RWPE1 (cell line): ENCODE measurements at places on chromosomes 2 and 18.

DNA sequence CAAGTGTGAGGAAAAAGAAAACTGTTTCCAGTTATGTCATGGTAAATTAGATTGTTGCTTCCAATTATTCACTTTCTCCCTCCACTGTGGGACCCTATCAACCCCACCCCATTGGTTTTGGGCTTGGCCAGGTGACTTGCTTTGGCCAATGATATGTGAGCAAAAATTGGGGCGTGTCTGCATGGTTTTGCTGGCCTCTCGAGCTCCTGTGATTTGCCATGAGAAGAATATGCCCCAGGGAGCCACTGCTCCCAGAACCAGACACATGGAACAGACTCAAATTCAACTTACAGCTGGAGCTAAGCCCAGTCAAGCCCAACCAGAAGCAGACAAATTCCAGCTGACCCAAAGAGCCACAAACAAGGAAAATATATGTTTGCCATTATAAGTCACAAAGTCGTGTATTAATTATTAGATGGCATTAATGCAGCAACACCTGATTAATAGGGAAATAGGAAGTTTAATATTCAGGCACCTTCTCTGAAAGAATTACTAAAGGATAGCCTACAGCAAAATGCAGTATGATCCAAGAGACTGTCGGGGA is 248.9 kb downstream of the ANAPC1 start:
- DNase-seq, result no peak

- no peak for DNase-seq
Observed at GRCh38 chr2:127074358-127074757, 32.6 kb downstream of the BIN1 start.

- DNase-seq, result no peak
Observed at GRCh38 chr2:20803226-20803682, 19.6 kb downstream of the LDAH start.

DNA sequence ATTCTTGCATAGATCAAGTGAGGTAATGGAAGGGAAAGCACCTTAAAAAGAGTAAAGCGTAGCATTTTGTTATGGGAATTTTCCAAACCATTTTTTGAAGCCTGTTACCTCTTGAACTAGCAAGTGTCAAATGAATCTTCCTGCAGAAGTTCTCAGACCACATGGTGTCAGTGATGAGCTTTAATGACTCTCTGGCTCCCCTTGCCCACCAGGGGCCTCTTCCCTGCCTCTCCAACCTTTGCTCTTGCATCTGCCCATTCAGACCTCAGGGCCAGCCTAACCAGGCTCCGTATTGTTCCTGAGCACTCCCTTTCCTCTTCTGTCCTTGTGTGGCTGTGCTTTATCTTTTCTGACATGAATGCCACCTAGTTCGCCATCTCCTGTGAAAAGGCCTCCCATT is 155.9 kb downstream of the DIS3L2 start:
- DNase-seq, result no peak

- no peak for DNase-seq
Observed at GRCh38 chr2:212536817-212537725, 1.5 kb downstream of the ERBB4 start.

DNA sequence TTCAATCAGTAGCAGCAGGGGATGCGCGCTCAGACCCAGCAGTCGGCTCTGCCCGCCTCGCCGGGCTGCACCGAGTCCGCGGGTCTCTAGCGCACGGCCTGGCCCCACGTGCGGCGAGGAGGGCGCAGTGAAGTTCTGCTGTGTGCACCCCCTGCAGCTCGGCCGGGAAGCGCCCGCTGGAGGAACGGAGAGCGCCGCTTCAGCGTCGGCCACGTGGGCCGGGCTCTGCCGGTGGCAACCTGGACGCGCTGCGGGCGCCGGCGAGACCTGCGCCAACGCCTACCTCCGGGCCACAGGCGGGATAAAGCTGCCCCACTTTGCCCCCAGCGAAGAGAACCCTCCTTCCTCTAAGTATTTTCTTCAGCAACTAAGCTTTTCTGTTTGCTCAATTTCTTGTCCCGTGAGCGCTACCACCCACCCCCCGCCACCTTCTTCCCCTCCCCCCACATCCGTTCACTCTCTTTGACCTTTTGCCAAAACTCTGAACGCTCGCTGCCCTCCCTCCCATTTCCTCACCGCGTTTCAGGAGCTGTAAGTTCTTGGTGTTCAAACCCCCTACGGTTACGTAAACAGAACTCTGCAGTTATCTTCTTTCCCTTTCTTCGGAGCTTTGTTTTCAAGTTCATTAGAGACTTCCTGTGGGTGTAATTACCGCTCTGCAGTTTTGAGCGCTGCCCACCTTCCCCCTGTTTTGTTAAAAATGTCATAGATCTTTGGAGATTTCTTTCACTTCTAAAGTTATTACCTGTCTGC is 42.6 kb upstream of the EDAR start:
- DNase-seq, result no peak

DNA sequence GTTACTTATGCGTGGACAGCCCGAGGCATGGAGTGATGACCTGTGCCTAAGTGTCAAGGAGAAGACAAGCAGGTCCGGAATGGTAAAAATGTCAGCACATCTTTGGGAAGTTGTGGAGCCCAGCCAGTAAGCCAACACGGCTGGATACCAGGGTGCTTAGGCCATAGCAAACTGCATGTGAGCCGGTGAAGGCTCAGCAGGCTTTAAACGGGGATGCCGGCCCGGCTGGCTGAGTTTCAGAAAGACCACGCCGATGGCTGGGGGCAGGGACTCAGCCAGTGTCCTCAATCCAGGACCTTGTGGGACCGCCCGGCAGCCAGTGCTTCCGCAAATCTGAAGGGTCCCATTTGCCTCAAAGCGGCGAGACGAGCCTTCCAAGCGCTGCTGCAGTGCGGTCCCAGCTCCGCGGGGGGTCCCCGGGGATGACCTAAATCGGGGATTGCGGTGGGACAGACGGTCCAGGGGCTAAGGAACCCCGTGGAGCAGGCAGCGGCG is 946 bp upstream of the AGAP1 start:
- DNase-seq, result no peak

- no peak for DNase-seq
Observed at GRCh38 chr2:159155791-159156190, 130.7 kb downstream of the WDSUB1 start.

- DNase-seq, result no peak
Observed at GRCh38 chr2:134718817-134719814, at the start of gene TMEM163. TSS of gene TMEM163 (minus strand) at chr2:134719000.

DNA sequence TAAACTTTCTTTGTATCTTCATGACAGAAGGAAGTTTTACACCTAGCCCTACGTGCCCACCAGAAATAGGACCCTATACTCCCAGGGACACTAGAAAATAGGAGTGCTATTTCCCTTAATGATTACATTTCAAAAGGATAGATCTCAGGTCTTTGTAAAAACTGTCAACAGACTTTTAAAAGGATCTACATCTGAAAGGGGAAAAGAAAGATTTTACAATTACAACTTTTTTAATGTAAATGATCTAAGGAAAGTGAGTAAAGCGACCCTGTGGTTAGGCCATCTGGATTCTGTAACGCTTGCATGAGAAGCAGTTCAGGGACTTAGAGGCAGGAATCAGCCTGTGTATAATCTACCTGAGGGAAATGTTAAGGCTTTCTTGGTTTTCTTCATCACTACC is 431.8 kb upstream of the MC4R start:
- no peak for DNase-seq

DNA sequence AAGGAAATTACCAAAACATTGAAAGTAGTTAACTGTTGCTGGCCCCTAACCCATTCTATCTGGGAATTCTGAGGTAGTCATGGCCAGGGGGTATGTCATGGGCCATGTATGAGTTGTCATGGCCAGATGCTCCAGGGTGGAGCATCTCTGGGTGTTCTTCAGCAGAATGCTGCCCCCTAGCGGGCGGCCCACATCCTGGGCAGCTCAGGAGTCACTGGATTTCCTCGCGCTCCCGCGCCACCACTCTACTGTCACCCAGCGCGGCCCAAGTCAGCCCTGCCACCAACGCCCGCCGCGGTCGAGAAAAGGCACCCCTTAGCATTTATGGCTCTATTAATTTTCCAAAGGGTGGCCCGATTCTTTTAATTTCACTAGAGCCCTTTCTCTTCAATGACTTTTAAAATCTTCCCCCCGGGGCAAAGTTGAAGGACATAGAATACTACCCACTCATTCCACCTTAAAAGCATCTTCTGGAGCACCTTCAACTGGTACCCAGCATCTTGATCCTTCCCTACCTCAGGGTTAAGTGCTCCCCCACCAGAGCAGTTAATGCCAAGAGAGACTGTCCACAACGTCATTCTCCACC is 41.6 kb downstream of the PKDCC start:
- DNase-seq, result peak; percentile 44

DNA sequence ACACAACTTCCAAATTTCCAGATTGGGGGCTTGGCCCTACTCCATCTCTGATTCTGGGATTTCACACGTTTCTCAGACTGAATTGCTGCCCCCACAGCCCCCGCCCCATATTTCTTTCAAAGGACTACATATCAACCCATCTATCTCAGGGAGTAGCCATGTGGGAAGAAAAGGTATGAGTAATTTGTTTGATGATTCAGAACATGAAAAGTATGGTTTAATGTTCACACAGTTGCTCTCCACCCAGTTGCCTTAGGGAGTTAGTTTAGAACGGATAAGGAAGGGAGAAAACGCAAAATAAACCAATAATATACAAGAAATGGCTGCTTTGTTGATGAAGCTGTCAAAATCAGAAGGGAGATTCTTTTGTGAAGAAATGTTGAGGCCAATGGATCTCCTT is 145.1 kb downstream of the PIEZO2 start:
- peak; percentile 47 for DNase-seq

DNA sequence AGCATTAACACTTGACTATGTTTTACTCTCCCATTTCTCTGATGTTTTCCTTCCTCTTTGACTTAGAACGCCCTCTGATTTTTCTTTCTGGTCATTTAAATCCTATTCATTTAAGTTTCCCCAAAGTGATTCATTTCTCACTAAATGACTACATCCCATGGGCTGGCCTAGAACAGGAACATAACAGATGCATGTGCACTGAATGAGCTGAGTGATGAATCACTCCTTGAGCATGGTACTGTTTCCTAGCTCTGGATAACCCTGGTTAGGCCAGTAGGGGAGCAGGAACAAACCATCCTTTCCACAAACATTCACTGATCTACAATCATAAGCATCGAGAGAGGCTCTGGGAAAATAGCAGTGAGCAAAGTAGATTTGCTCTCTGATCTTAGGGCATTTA is 221.9 kb upstream of the SETBP1 start:
- DNase-seq, result peak; percentile 18

- DNase-seq, result no peak
Observed at GRCh38 chr2:55031505-55031904, 18.7 kb downstream of the RTN4 start.

DNA sequence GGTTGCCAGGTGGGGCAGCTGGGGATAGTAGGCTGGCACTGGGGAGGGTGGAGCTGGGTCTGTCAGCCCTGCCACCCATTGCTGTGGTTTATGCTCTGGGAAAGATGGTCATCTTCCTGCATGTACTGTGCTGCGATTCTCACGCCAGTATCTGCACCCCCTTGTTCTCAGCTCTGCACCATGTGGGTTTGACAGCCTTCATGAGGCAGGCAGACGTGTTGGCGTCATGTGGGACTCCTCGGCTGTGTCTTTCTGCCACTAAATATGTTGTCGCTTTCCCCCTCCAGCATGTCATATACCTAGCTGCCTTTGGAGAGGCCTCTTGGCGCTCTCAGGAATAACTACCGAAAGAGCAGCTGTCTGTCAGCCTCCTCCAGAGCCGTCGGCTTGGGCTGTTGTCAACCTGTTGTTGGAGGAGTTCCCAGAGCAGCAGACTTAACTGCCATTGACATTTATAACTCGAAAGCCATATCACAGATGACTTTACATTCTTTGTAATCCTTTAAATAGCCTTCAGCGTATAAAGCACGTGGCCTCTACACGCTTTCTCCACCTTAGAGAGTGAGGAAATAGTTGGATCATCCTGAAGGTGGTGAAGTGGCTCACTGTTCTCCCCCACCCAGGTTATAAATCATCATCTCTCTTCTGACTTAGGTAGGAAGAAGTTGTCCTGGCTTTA is 80.4 kb upstream of the MGAT5 start:
- peak; percentile 53 for DNase-seq

- DNase-seq, result no peak
Observed at GRCh38 chr2:8589721-8590120, 92.1 kb upstream of the ID2 start.

GRCh38 chr2:173048897-173049661 is 26.6 kb upstream of the MAP3K20 start:
- DNase-seq, result peak; percentile 89

GRCh38 chr2:234874347-234875046 is 77.3 kb upstream of the SH3BP4 start:
- no peak for DNase-seq

DNA sequence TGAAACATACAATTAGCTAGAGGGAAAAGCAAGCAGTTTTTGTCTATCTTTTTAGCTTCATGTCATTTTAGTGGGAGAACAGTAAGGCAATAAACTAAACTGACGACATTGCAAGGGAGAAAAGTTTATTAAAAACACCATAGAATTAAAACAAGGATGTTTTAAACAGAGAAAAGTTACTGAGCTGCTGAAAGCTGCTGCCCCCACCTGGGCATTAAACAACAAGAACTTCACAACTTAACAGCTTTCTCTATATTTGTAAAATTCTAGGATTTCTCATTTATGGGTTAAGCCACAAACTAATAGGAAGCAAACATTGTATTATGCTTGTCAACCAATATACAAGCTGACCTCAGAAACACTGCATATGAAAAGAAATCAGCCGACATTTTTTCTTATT is 289.2 kb downstream of the ERBB4 start:
- peak; percentile 4 for DNase-seq

GRCh38 chr2:68832233-68832869 is 38.8 kb downstream of the BMP10 start:
- DNase-seq, result peak; percentile 41

GRCh38 chr2:21655136-21655535 is 531.4 kb downstream of the TDRD15 start:
- DNase-seq, result no peak

GRCh38 chr2:221541131-221541735 is 30.9 kb downstream of the EPHA4 start:
- no peak for DNase-seq

GRCh38 chr18:7805096-7805495 is 238.0 kb downstream of the PTPRM start:
- DNase-seq, result no peak

- DNase-seq, result no peak
Observed at GRCh38 chr2:69020496-69021426, 7.8 kb downstream of the ANTXR1 start.

DNA sequence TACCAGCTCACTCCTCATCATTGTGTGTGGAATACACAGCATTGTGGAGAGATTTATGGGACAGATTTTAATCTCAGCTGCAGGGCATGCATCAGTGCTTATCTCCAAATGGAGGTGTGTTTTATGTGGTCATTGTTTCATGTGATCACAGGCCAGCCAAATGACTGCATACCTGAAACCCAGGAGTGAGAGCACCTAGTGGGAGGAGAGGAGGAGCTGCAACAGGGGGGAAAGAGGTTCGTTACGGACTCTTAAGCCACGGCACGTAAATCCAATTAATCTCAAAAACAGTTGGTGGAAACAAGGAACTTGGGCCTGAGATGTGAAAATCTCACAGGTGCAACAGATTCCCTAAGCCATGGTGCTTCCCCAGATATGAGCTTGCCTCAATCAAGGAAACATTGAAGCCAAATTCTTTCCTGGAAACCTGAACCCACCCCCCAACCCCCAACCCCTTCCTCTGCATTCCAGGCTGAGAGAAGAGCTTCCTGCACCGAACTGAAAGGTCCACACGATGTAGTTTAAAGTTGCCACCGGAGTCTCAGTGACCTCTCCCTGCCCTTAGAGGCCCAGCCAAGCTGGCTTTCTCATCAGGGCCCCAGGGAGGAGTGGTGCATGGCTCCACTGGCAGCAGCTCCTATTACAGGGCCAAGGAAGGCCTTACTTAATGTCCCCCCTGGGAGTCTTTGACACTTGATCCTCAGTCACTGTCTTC is 167.4 kb downstream of the C1D start:
- no peak for DNase-seq

- DNase-seq, result no peak
Observed at GRCh38 chr2:182971820-182972547, 66.3 kb downstream of the NCKAP1 start.
